ENCODE measurements at places on chromosomes 2 and 18.

DNA sequence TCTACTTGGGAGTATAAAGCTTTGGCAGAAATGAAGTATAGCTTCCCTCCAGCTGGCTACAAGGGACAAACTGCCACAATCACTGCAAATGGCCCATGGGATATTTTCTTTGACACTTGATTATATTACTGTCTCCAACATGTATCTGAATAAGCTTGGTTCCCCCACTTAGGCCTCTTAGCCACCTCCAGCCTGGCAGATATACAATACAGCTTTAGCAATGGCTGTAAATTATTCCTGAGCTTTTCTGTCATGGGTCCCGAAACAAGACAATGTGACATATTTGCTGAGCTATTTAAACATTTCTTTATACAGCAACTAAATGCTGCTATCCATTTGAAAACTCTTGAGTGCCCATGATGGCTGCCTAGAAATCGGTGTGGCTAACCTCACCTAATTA, 406.2 kb downstream of the SUCLG1 start:
- DNase-seq, result no peak

GRCh38 chr18:51196811-51197660, 445 bp downstream of the MEX3C start:
- DNase-seq, result peak; percentile 45

- DNase-seq, result no peak
Measured at GRCh38 chr18:79590191-79591031, 89.2 kb upstream of the CTDP1 start.

DNA sequence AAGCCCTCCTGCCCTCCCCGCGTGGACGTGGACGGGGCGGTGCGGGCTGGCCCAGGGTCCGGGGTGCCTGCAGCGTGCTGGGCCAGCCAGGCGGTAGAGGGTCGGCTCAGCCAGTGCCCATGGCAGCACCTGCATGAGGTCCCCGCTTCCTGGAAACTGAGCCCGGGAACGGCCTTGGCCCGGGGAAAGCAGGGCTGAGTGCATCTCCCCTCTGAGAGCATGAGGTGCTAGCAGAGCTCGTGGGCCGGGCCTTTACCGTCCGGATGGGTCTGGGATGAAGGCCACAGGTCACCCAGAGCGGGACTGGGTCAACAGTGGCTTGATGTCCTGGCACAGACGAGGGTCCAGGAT, 39.8 kb downstream of the TSHZ1 start:
- no peak for DNase-seq

DNA sequence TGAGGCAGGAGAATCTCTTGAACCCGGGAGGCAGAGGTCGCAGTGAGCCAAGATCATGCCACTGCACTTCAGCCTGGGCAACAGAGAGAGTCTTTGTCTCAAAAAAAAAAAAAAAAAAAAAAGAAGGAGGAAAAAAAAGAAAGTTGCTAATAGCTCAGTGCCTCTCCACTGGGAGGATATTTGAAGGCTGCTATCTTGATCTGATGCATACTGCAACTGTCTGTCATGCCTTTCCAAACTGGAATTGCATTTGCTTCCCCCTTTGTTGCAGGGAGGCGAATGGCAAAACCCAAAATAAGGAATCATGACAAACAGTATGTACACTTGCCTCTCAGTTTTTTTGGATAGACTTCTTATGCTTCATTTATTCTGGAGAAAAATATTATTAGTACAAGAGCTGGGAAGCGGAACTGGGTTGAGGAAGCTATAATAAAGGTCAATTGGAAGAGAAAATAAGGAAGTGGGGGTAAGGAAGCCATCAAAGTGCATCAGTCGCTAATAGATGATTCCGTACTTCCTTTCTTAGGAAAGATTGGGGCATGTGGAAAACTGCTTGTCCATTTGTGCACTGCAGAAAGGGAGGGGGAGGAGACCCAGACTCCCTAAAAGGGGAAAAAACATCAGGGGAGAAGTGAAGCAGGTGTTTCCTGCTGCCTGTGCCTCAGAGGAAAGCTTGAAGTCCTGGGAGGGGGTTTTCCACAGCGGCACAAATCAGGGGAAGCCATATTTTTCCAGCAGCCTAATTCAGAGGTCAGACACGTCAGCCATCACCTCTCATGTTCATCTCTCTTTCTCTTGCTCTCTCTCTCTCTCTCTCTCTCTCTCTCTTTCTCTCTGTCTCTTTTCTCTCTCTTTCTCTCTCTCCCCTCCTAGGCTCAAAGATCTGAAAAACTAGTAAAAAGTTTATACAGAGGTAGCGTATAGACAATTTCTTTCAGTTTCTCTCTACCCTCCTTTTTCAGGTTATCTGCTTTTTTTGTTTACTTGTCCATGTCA, 301.4 kb upstream of the TNP1 start:
- DNase-seq, result peak; percentile 23

DNA sequence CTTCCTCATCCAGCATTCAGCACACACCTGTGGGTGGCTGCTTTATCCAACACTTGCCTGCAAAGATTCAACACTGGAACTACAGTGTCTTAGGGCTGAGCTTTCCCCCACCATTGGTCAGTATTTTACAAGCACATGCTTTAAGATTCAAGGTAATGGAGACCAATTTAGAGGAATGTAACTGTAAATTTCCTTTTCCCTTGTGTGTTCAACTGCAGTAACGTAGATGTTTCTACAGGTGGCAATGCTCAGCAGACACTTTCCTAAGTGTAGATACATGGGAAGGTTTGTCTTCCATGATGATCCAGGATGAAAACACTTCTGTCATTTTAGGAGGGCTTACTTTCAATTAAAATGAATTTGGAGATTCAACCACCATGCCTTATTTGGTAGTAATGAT, 143.6 kb upstream of the PXDN start:
- no peak for DNase-seq

DNA sequence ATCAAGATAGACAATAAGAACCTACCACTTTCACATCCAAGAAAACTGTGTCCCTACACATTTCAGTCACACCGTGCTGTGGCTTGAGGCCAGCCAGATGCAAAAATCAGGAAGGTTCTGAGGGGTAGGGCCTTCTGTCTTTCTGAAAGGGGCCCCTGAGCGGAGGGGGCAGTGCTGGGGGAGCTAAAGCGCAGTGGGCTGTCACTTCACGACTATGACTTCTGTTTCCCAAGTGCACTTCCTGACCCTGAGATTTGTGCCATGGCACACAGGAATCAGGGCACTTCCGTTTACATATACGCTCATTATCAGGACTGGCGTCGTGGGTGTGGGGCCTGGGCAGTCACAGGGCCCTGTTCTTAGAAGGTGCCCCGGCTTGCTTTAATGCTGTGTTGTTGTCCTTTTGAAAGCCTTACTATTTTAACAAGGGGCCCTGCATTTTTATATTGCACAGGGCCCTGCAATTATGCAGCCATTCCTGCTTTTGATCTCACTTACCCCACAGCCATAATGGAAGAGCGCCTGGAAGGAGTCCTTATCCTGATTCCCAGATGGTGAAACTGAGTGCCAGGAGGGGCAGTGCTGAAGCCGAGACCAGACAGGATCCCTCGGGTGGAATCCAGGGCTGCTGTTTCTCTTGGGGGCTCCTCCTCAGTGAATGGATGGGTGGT, 620 bp downstream of the NGEF start:
- DNase-seq, result no peak

DNA sequence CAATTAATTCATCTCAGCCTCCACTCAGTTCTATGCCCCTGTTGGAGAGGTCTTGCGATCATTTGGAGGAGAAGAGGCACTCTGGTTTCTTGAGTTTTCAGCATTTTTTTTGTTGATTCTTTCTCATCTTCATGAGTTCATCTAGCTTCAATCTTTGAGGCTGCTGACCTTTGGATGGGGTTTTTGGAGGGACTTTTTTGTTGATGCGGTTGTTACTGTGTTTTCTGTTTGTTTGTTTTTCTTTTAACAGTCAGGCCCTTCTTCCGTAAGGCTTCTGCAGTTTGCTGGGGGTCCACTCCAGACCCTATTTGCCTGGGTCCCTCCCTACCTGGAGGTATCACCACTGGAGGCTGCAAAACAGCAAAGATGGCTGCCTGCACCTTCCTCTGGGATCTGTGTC, 149.9 kb upstream of the RBBP8 start:
- no peak for DNase-seq

DNA sequence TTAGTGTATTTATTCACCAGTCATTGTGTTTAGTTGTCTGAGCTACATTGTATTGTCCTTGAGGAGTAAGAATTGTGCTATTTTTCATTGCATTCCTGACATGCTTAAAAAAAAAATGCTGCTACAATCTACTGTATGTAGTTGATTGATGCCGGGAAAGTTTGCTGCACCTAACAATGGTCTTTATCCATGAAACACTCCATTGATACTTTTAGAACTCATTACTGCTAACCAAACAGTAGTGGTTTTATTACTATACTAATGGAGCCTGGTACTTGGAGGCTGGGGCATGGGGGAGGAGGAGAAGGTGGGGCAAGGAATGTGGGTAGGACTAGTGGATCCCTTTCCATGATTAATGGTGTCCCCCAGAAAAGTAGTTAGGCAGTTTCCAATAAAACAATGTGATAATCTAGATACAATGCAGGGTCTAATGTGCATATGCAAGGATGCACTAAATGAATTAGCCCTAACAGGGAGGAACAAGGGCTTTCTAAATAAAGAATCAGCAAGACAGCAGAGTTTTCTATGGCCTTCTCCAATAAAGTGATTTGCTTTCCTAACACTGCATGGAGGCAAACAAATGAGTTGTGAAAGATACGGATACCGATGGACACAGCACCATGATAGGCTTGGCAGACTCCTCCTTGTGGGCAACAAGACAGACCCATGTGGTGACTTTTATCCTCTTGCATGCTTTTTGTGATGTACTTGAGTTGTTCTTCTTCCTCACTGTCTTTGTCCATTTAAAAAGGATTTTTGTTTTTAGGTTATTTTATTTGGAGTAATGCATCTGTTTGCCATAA, 78.5 kb downstream of the FMNL2 start:
- no peak for DNase-seq

DNA sequence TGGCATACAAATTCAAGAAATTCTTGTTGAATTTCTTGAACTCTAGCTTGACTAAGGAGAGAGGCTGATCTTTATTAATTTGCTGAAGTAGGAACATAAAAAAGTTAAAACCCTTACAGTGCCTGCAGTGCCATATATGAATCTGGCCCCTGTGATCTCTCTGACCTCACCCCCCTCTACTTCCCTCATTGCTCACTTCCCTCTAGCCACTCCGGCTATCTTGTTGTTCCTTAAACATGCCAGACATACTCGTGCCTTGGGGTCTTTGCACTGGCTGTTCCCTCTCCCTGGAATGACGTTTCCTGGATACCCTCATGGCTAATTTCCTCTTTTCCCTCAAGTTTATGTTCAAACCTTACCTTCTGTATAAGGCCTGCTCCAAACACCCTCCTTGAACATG, 246.3 kb upstream of the SIX2 start:
- DNase-seq, result no peak

- no peak for DNase-seq
Measured at GRCh38 chr2:209582281-209582680, 158.4 kb downstream of the MAP2 start.

DNA sequence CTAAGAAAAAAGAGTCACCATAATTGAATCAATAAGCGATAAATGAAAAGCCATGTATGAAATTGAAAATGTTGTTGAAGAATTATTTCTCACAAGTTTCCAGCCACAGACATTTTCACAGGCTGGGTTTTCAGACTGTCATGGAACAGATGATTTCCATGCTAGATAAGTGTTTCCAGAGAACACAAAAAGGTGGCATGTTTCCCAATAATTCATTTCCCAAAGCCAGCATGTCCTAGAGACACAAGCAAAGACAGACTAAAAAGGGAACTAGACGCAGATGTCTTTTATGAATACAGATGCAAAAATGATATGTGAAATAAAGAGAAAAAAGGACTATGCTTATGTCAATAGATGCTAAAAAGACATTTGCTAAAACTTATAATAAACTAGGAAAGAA, 255.1 kb downstream of the EIPR1 start:
- no peak for DNase-seq

DNA sequence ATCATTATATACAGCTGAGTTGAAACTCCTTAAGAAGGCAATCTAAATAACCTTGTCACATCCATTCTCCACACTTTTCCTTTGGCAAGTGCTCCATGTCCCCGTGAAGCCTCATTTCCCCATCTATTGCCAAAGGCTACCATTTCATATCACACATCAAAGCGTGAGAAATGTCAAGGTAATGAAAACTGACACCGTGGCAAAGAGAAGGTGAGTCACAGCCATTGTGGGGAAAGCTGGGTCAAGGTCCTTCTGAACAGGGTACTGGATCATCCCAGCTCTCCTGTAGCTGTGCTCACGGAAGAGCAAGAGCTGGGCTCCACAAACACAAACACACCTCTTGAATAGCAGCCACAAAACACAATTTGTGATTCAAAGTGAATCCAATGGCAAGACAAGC, 58.2 kb upstream of the REG3G start:
- DNase-seq, result no peak

DNA sequence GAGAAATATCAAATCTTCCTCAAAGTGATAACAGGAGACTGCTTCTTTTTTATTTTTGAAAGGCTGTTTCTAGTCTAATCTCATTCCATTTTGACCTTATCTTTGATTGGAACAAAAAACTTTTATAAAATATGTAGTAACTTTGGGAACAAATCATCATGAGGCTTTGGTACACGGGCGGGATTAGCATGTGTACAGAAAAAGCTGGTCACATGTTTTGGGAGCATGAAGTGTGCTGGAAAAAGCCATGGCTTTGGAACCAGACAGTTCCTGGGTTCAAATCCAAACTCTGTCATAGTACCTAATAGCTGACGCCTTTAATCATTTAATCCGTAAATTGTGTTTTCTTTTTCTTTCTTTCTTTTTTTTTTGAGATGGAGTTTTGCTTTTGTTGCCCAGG, 78.2 kb downstream of the RFTN2 start:
- DNase-seq, result no peak

GRCh38 chr2:100406120-100406508, 11.4 kb downstream of the CHST10 start:
- DNase-seq, result no peak

DNA sequence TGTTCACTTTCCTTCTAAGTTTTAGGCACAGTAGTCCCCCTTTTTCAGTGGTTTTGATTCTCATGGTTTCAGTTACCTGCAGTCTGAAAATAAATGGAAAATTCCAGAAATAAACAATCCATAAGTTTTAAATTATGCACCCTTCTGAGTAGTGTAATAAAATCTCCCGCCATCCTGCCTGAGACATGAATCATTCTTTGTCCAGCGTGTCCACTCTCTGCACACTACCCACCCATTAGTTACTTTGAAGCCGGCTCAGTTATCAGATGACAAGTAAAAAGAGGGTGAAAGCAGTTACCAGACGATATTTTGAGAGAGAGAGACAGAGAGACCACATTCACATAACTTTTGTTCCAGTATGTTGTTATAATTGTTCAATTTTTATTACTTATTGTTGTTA, 400.5 kb downstream of the TMX3 start:
- DNase-seq, result no peak

GRCh38 chr2:97742381-97742847, 29.0 kb downstream of the ZAP70 start:
- DNase-seq, result peak; percentile 32

GRCh38 chr2:173891315-173892037, 73.7 kb downstream of the SP3 start:
- no peak for DNase-seq

GRCh38 chr2:206217743-206218142, 56.7 kb upstream of the ZDBF2 start:
- DNase-seq, result no peak

- peak; percentile 11 for DNase-seq
Measured at GRCh38 chr2:188518381-188518780, 226.7 kb downstream of the GULP1 start.

- peak; percentile 6 for DNase-seq
Measured at GRCh38 chr2:42328148-42328833, 32.7 kb downstream of the COX7A2L start.
